Suprapubic skin (tissue), 4 donors: ENCODE measurements at places on chromosomes 12 and 14. TPM values are rescaled to one million over a fixed set of nuclear protein-coding genes. Genes with fewer than 3 reads are reported as not detected.

- DNase-seq: no peak
Observed at GRCh38 chr12:118368821-118369220, 3.9 kb downstream of the TAOK3 start.

Gene MIP
- total RNA-seq: not detected

- no peak for DNase-seq
Observed at GRCh38 chr12:6095269-6095668, 29.2 kb downstream of the VWF start.

DNA sequence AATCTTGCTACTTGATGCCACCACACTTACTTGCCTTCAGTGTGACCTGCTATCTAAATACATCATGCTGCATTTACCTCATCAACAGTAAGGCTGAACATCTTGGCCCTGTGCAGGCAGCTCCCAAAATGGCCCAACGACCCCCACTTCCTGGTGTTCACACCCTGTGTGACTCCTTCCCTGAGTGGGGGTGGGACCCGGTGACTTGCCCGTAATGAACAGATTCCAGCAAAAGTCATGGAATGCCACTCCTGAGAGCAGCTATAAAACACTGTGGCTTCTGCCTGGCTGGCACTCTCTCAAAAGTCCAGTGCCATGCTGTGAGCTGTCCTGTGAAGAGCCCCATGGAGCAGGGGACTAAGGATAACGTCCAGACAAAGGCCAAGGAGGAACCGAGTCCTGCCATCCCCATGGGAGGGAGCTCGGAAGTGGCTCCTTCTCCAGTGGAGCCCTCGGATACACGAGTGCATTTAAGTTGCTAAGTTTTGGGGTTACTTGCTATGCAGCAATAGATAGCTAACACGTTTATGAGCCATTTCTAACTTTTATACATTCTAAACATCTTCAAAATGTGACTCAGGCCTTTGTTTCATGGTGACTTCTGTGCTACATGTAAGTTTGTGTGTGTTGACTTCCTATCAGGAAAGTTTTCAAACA, 33.0 kb downstream of the P2RX2 start:
- no peak for DNase-seq

Gene MYH6
- not detected for total RNA-seq

- DNase-seq: no peak
Observed at GRCh38 chr12:106281804-106282203, 20.7 kb upstream of the TCP11L2 start.

DNA sequence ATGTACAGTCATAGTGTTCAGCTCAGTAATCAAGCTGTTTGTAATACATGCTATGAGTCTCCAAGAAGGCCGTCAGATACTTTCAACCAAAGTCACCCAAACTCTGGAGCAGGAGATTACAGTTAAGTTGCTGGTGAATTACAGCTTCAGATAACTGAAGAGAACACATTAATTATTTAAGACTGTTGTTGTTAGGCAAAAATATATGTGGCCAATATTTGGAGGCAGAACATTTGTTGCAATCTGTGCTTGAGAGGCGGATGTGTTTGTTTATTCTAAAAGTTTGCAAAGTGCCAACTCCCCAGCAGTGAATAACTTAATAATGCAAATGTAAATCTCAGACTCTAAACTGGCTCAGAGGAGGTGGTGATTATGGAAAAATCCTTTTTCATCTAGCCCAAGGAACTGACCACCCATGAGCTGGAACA, 300.7 kb upstream of the TBX3 start:
- no peak for DNase-seq

Gene SERPINA9
- 2.1 TPM for total RNA-seq

GRCh38 chr12:66952668-66953067, 273.8 kb upstream of the GRIP1 start:
- no peak for DNase-seq

- DNase-seq: no peak
Observed at GRCh38 chr14:21308479-21309237, 28.8 kb downstream of the RPGRIP1 start.

DNA sequence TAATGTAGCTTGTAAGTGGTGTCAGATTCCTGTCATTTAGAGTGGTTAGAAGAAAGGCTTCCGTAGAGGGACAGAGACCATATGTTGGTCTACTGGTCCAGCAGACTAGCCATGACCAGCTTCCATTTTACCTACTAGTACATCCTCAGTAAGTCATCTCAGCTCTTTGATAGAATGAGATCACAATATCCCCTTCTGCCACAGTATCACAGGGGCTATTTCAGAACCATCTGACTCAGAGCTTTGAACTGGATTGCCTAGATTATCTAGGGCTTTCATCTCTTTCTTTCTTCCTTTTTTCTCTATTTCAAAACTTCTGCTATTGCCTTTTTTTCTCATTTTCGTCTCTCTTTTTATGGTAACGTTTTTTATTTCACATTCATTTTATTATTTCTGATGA, 4.7 kb downstream of the ZDHHC17 start:
- no peak for DNase-seq

Gene KCNJ8
- total RNA-seq: 2.5 TPM

Gene TTC6
- total RNA-seq: 1.4 TPM

Gene FGF23
- not detected for total RNA-seq

DNA sequence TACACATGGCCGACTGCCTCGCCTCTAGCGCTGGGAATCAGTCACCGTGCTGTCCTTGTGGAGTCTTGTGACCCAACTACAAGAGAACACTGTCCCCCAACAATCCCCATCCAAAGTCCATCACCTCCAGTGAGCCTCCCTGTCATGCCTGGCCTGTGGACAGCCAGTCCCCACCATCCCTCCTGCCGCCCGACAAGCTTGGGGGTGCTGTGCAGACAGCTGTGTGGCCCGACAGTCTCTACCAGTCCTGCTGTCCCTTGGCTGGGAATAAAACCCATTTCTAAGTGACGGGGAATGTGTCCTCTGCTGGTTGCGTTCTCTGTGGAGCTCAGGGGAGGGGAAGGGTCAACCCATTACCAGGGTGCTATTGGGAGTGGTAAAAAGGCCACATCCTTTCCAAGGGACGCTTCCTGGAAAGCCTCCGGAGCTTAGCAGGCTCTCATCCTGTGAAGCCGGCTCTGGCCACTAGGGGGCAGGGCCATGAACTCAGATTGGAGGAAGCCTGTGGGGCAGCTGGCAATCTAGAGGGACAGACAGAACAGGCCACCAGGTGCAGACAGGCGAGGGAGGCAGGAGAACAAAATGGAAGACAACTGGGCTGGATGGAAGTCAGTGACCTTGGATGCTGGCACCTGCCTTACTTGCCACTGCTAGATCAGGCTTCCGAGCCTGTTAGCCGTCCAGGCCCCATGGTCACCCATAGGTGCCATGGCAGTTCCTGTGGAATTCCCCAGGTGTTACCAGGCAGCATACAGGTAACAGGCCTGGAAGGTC, 12.0 kb upstream of the BLTP3B start:
- peak; percentile 81 for DNase-seq

DNA sequence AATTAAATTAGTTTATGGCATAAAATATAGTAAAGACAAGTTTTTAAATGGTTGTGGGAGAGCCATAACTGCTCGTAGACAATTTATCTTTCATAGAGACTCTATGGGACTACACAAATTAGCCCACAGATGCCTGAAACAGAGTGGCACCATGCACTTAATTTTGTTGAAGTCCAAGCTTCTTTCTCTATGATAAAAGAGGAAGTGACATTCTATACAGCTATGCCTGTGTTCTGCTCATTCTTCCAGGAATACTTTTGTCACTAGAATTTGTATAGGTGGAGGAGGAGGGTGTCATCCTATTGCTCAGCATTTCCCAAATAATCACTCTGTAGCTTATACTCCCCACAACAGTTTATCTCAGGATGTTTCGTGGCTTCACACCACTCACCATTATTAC, 43.7 kb upstream of the KICS2 start:
- DNase-seq: no peak

GRCh38 chr14:77125281-77125801, 16.2 kb downstream of the ZDHHC22 start:
- no peak for DNase-seq

DNA sequence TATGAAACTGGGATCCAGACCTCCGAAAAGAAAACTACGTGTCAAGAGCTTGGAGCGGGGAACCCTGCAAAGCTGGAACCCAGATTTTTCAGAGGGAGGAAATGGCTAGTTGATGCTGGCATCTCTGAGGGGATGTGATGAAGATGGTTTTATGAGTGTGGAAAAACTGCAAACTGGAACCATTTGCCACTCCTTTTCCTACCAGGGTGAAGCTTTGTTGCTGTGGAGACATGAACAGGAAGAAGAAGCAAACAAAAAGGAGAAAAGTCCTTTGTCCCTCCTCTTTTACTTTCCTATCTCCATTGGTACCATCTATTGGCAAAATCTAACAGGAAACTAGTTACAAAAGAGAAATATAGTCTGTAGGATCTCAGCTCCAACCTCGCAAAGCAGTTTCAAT, 39.2 kb downstream of the CDK17 start:
- no peak for DNase-seq

DNA sequence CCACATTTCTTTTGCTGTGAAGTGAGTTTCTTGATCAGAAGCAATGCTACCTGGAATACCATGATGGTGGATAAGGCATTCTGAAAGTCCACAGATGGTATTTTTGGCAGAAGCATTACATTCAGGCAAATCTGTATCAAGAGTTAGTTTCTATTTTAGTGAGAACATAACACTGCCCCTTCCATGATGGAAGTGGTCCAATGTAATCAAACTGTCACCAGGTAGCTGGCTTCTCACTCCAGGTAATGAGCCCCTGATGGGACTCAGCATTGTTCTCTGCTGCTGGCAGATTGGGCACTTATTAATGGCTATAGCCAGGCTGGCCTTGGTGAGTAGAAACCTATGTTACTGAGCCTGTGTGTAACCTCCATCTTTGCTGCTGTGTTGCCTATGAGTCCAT, 80.7 kb downstream of the KCNA5 start:
- no peak for DNase-seq

DNA sequence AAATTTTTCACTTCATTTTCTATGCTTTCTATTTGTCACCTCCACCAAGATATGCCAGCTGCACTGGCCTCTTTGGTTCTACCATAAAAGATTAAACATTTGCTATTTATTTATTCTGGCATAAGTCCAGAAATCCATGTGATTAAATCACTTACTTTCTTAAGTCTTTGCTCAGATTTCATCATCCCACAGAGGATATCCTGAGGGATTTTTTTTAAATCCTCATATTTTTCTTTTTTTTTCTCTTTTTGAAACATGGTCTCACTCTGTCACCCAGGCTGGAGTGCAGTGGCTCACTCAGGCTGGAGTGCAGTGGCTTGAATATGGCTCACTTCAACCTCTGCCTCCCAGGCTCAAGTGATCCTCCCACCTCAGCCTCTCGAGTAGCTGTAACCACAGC, 645.4 kb upstream of the ATXN7L3B start:
- no peak for DNase-seq

GRCh38 chr12:43428088-43428600, 123.9 kb downstream of the ADAMTS20 start:
- no peak for DNase-seq

DNA sequence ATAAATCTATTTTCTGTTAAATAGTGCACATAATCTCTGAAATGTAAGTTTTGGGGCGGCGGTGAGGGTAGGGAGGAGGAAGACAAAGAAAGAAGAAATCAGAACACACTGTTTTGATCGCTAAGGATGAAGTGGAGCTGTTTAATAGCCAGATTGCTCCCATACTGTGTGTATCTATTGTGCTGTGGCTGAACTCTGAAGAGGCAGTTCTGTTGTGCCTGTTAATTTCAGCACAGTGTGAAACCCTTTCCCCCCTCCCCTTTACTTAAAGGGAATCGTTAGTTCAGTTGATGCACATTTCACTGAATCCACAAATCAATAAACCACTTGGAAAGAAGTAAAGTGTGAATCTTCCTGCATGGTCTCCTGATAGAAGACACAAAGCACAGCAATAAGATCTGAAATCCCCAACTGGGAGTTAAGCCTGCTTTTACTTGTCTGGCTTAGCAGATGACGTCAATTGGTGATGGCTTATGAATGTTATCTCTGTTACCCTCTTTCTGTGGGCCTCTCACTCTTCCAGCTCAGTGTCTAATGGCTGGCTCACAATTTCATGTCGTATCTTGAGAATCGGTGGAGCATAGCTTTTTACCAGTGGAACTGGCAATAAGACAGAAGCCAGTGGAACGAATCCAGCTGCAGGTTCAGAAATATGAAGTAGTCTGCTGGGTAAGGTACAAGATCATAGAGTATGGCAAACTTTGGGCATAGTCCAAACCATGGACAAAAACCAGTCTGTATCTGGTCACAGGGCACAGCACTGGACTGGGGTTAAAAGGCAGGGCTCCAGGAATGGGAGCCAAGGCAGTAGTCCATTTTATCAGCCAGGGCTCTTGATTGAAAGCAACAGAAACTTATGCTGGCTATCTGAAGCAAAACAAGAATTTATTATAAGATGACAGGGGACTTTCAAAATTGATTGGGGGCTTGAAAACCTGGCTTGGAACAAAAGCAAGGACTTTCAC, 413.5 kb upstream of the SEL1L start:
- no peak for DNase-seq

DNA sequence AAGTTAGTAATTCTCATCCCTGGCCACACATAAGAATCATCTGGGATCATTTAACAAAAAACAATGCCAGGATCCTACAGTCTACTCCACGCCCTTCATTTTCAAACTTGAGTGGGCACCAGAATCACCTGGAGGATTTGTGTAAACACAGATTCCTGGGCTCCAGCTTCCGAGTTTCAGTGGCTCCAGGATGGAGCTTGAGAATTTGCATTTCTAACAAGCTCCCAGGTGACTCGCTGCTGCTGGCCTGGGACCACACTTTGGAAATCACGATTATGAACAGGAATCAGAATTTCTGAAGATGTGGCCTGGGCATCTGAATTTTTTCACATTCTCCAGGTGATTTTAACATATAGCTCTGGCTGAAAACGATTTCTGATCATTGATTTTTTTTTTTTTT, 234.8 kb downstream of the CACNA1C start:
- DNase-seq: no peak

DNA sequence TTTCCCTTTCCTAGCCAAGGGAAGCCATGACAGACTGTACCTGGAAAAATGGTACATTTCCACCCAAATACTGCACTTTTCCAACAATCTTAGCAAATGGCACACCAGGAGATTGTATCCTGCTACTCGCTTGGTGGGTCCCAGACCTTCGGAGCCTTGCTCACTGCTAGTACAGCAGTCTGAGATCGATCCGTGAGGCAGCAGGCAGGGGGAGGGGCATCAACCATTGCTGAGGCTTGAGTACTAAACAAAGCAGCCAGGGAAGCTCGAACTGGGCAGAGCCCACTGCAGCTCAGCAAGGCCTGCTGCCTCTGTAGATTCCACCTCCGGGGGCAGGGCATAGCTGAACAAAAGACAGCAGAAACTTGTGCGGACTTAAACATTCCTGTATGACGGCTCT, 218.8 kb downstream of the LRIG3 start:
- no peak for DNase-seq

Gene KRT82
- total RNA-seq: 1.3 TPM

DNA sequence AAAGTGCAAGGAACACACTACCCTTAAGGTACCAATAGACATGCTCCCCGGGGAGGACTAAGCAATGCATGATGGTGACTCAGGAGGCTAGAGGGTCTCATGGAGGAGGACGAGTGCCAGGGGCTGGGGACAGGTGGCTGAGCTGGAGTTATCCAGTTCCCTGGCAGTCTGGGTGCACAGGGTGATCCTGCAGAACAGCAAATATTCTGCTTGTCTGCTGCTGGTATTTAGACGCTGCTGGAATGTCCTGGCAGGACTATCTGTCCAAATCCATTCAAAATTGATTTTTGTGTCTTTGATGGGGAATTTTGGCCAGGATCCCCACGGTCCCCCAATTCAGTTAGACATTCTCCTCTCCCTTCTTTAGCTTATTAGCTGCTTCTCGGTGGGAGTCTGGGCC, 138.7 kb downstream of the C12orf75 start:
- DNase-seq: no peak
